ENCODE measurements at places on chromosomes 2 and 18. TPM values are rescaled to one million over a fixed set of nuclear protein-coding genes. Genes with fewer than 3 reads are reported as not detected.

DNA sequence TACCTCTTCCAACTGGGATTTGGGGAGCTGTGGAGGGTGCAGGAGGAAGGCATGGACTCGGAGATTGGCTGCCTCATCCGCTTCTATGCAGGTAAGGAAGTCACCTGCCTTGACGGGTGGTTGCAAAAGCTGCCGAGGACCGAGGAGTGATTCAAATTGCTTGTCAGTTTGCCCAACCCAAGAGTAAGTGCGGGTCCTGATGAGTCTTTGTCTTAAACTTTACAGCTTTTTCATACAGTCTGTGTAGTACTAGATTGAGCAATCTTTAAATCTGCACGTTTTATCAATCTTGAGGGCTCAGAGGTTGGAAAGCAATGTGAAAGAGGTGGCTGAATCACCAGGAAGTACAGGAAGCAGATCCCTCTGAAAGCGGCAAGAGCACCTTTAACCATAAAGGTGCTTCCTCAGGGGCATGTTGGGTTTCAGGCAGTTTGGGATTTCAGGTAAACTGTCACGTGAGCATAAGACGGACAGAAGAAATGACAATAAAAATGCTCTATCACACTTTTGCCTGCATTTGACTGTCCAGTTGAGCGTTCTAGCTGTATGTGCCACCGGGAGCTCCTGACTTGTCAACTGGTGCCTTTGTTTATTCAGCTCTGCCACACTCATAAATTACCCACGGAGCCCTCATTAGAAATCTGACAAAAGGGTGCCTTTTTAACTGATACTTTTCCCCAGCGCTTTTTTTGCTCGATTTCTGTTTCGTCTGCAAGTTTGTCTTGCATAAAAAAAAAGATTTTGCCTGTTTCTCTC, 2.0 kb downstream of the PHLPP1 start:
- H3K27me3 ChIP-seq = peaks cover 12% of the 10 kb centered on the region
- DNase-seq = no peak
- peaks cover 4% of the 10 kb centered on the region for H3K36me3 ChIP-seq
- H3K27ac ChIP-seq = peak overlapping the region; percentile 60

Gene GPBAR1
- 0.75 TPM for total RNA-seq

Gene PTGR3
- 41.4 TPM for total RNA-seq

DNA sequence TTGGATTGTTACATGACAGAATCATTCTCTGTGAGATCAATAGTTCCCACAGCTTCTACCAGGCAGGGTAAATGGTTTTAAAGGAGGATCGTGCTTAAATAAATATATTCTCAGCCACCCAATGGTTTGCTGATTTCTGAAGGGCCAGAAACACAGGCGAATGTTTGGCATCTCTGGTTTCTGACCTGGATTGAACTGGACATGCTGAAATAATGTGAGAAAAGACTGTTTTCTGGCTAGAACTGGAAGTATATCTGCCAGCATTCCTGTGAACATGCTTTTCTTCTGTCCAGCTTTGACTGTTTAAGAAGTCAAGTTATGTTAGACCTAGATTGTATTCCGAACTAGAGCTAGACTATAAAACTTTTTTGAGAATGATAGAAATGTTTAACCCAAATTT, 77.1 kb upstream of the COL3A1 start:
- no peak overlapping the region for H3K27ac ChIP-seq
- no peaks in the 10 kb centered on the region for H3K27me3 ChIP-seq
- no peak overlapping the region for H3K4me3 ChIP-seq
- H3K4me1 ChIP-seq = no peaks in the 10 kb centered on the region
- no peaks in the 10 kb centered on the region for H3K36me3 ChIP-seq
- no peak for DNase-seq

Gene GAREM2
- total RNA-seq = 1.6 TPM

Gene FLACC1
- 2.7 TPM for total RNA-seq

Gene C1QL2
- not detected for total RNA-seq

Gene TBR1
- not detected for total RNA-seq

Gene RESP18
- total RNA-seq = not detected

DNA sequence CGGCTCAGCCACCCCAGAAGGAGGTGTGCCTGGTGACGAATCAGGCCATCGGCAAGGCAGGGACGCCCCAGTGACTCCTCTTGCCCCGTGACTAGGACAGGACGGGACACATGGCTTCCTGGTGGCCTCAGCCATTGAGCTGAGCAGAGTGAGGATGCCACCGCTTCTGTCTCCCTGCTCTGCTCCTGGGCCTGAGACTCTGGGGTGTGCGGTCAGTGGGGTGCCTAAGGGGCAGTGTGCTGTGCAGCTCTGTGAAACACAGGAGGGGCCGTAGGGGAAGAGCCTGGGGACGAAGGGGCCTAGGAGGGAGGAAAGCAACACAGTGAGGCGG, 24.3 kb downstream of the IGFBP5 start:
- H3K27me3 ChIP-seq = peaks cover 16% of the 10 kb centered on the region
- H3K4me1 ChIP-seq = no peaks in the 10 kb centered on the region
- H3K4me3 ChIP-seq = no peak overlapping the region
- H3K36me3 ChIP-seq = no peaks in the 10 kb centered on the region
- H3K27ac ChIP-seq = no peak overlapping the region
